ENCODE measurements at places on chromosomes 13 and 19. TPM values are rescaled to one million over a fixed set of nuclear protein-coding genes. Genes with fewer than 3 reads are reported as not detected.

Gene OR7G1
- total RNA-seq: not detected

Gene ZNF566
- total RNA-seq: 10.4 TPM

Gene IQCN
- 1.2 TPM for total RNA-seq

Gene KLK12
- total RNA-seq: not detected

Gene ZNF543
- 13.7 TPM for total RNA-seq

Gene SIGLECL1
- 2.8 TPM for total RNA-seq

Gene CYP4F2
- not detected for total RNA-seq

Gene TLE6
- total RNA-seq: 0.59 TPM

Gene PSG3
- total RNA-seq: not detected
